Caco-2 (cell line): ENCODE measurements at places on chromosomes 2 and 18. TPM values are rescaled to one million over a fixed set of nuclear protein-coding genes. Genes with fewer than 3 reads are reported as not detected.

DNA sequence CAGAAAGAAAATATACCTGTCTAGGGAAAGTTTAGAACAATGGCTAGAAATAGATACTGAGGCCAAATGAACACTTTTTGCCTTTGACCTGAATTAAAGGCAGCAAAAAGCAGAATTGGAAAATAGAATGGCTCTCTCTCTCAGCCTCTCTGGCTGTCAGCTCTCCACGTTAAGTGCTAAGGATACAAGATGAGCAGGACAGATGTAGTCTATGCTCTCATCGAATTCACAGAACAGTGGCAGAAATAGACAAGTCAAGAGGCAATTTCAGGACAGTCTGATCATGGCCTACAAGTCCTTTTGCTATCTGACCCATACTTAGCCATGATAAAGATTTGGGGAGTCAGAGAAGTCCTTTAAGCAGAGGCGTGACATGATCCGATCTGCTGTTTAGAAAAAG, 120.2 kb upstream of the CREB1 start:
- no peaks in the 10 kb centered on the region for H3K27me3 ChIP-seq
- no peak overlapping the region for H3K27ac ChIP-seq
- no peaks in the 10 kb centered on the region for H3K36me3 ChIP-seq
- DNase-seq: no peak

- no peak for DNase-seq
- no peak overlapping the region for H3K4me3 ChIP-seq
- peak overlapping the region; percentile 25 for H3K27ac ChIP-seq
- no peaks in the 10 kb centered on the region for H3K27me3 ChIP-seq
- H3K36me3 ChIP-seq: peaks cover 4% of the 10 kb centered on the region; the same call in 1 of the 2 replicates
Observed at GRCh38 chr2:158619496-158619895, 162.7 kb downstream of the PKP4 start.

DNA sequence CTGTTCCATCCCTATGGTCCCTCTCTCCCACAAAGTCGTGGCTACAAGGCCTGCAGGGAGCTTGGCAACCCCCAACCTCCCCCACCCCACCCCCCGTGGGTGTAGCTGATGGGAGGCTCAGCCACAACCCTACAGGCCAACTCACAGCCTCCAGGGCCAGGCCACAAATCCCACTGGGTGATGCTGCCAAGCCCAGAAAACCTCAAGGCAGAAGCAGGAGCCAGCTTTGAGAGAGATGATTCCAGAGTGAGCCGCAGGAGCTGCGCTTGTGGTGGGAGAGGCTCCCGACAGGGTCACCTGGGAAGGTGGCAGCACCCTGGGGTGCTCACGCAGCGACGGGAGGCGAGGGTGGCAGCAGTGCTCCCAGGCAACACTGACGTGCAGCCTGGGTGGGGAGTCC, 44.8 kb downstream of the ADCY3 start:
- no peak overlapping the region for H3K4me3 ChIP-seq
- no peaks in the 10 kb centered on the region for H3K36me3 ChIP-seq
- no peak overlapping the region for H3K27ac ChIP-seq
- DNase-seq: no peak
- H3K4me1 ChIP-seq: peaks cover 8% of the 10 kb centered on the region; the same call in 1 of the 2 replicates

The GALNT3 gene
- 17.2 and 19.0 TPM in 2 replicates for total RNA-seq

The LINC00305 gene
- total RNA-seq: not detected in 2 replicates

GRCh38 chr2:10547663-10548376, 99.7 kb upstream of the ODC1 start:
- no peaks in the 10 kb centered on the region for H3K36me3 ChIP-seq
- no peak overlapping the region for H3K4me3 ChIP-seq
- H3K27me3 ChIP-seq: no peaks in the 10 kb centered on the region

- H3K27me3 ChIP-seq: no peaks in the 10 kb centered on the region
- H3K4me3 ChIP-seq: no peak overlapping the region
- no peaks in the 10 kb centered on the region for H3K36me3 ChIP-seq
- DNase-seq: no peak
Observed at GRCh38 chr2:233775414-233775813, 2.7 kb upstream of the MROH2A start.

- H3K36me3 ChIP-seq: no peaks in the 10 kb centered on the region; the same call in none of the 2 replicates
- no peak overlapping the region for H3K27ac ChIP-seq
- no peaks in the 10 kb centered on the region for H3K4me1 ChIP-seq
- DNase-seq: no peak
Observed at GRCh38 chr2:240631548-240632305, 6.4 kb downstream of the GPR35 start.

The SERPINB13 gene
- total RNA-seq: not detected in 2 replicates

- no peak overlapping the region for H3K4me3 ChIP-seq
- H3K4me1 ChIP-seq: peaks cover 7% of the 10 kb centered on the region; the same call in 1 of the 2 replicates
- DNase-seq: no peak
- no peaks in the 10 kb centered on the region for H3K36me3 ChIP-seq
- no peak overlapping the region for H3K27ac ChIP-seq
Observed at GRCh38 chr2:214899751-214900150, 90.3 kb upstream of the BARD1 start.

DNA sequence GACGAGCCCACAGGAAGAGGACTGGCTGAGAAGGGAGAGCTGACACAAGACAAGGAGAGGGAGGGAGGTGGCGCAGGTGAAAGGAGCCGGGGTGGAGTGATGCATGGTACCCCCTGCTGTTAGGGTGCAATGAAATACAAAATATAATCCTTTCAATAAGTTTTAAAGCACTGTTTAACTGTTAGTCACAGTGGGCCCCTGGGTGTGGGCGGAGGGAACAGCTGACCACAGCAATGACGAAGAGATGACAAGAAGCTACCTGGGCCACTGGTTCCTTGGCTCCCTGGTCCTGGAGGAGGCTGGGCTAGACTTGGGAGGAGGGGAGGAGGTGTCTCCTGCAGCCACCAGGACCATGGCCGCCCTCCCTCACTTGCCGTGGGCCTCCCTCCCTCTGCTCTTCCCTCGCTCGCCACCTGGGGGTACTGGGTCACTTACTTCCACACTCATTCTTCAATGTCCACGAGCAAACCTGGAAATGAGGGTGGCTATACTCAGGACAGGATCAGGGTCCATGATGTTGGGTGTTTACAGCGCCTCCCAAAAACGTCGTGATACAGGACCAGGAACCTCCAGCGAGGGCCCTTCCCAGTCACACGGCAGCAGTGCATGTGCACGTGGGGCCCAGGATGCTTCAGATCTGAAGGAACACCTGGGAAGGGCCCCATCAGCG, 196.1 kb downstream of the ANKRD30B start:
- DNase-seq: no peak
- no peaks in the 10 kb centered on the region for H3K36me3 ChIP-seq
- no peaks in the 10 kb centered on the region for H3K4me1 ChIP-seq
- no peaks in the 10 kb centered on the region for H3K27me3 ChIP-seq

- no peaks in the 10 kb centered on the region for H3K36me3 ChIP-seq
- DNase-seq: peak; percentile 49
- no peak overlapping the region for H3K4me3 ChIP-seq
- H3K27ac ChIP-seq: peak overlapping the region; percentile 58
- no peaks in the 10 kb centered on the region for H3K4me1 ChIP-seq
- H3K27me3 ChIP-seq: no peaks in the 10 kb centered on the region
Observed at GRCh38 chr2:233404222-233404621, 49.9 kb downstream of the DGKD start.

DNA sequence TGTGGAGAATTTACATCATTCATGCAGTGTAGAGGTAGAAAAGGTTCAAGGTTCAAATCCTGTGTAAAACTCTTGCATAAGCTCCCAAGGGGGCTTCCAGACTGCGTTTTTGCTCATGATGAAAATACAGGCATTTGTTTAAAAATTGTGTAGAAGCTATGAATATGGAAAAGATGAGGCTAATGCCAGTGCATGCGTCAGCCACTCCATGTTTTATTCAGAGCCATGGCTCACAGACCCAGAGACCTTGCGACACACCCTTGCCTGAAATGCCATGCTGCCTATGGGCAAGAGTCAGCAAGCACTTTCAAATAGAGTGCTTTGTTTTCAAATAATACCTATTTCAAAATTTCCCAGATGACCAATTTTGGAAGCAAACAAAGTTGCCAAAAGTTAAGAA, 262.3 kb downstream of the TRIB2 start:
- H3K4me1 ChIP-seq: no peaks in the 10 kb centered on the region; the same call in 1 of the 2 replicates
- no peaks in the 10 kb centered on the region for H3K27me3 ChIP-seq
- no peak overlapping the region for H3K27ac ChIP-seq
- H3K4me3 ChIP-seq: no peak overlapping the region

DNA sequence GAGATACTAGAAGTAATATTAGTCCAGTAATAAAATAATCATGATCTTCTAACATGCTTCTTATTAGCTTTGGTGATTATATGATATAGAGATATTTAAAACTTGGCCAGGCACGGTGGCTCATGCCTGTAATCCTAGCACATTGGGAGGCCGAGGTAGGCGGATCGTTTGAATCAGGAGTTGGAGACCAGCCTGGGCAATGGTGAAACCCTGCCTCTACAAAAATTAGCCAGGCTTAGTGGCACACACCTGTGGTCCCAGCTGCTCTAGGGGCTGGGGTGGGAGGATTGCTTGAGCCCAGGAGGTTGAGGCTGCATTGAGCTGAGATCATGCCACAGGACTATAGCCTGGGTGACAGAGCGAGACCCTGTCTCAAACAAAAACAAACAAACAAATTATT, 87.0 kb downstream of the WDR7 start:
- DNase-seq: no peak
- no peak overlapping the region for H3K27ac ChIP-seq
- H3K4me3 ChIP-seq: no peak overlapping the region
- H3K4me1 ChIP-seq: no peaks in the 10 kb centered on the region

GRCh38 chr2:217805668-217806481, 196.9 kb downstream of the TNS1 start:
- no peaks in the 10 kb centered on the region for H3K4me1 ChIP-seq
- peak overlapping the region; percentile 5 for H3K27ac ChIP-seq
- H3K27me3 ChIP-seq: no peaks in the 10 kb centered on the region
- H3K36me3 ChIP-seq: no peaks in the 10 kb centered on the region; the same call in 1 of the 2 replicates
- no peak overlapping the region for H3K4me3 ChIP-seq

- H3K4me1 ChIP-seq: peaks cover 9% of the 10 kb centered on the region; the same call in 1 of the 2 replicates
- DNase-seq: no peak
- H3K4me3 ChIP-seq: no peak overlapping the region
- H3K27me3 ChIP-seq: no peaks in the 10 kb centered on the region
- no peaks in the 10 kb centered on the region; the same call in 1 of the 2 replicates for H3K36me3 ChIP-seq
- no peak overlapping the region for H3K27ac ChIP-seq
Observed at GRCh38 chr2:206341396-206341795, 66.9 kb downstream of the ZDBF2 start.

DNA sequence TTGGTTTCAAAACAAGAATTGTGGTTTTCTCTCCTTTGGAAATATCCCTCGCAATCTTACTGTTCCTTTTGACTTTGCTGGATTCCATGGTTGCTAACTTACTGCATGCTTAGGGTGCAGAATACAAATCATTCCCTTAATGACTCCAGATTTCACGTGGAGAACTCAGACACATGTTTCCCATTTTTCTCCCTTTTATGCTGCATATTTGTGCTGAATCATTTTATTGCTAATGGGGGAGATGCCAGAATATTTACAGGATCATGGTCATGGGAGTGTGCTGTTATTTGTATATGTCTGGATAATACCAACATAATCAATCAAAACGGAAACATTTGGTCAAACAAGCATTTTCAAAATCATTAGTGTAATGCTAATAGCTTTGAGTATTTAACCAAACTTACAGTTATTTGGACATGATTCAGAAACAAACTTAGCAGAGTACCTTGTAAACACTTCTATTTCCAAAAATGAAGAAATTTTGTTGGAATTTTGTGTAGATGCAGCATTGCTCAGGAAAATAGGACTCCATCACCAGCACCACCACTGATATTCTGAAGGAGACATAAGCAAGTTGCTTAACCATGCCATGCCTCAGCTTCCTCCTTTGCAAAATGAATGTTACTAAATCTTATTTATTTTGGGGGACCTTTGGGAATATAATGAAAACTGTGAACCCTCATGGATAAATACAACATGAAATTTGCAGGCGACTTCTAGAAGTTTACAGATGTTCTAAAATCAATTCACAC, 122.5 kb upstream of the RND3 start:
- H3K27me3 ChIP-seq: no peaks in the 10 kb centered on the region
- H3K27ac ChIP-seq: no peak overlapping the region
- H3K36me3 ChIP-seq: no peaks in the 10 kb centered on the region
- DNase-seq: no peak
- peaks cover 16% of the 10 kb centered on the region for H3K4me1 ChIP-seq

The OSBPL1A gene
- total RNA-seq: 15.7 and 15.9 TPM in 2 replicates

DNA sequence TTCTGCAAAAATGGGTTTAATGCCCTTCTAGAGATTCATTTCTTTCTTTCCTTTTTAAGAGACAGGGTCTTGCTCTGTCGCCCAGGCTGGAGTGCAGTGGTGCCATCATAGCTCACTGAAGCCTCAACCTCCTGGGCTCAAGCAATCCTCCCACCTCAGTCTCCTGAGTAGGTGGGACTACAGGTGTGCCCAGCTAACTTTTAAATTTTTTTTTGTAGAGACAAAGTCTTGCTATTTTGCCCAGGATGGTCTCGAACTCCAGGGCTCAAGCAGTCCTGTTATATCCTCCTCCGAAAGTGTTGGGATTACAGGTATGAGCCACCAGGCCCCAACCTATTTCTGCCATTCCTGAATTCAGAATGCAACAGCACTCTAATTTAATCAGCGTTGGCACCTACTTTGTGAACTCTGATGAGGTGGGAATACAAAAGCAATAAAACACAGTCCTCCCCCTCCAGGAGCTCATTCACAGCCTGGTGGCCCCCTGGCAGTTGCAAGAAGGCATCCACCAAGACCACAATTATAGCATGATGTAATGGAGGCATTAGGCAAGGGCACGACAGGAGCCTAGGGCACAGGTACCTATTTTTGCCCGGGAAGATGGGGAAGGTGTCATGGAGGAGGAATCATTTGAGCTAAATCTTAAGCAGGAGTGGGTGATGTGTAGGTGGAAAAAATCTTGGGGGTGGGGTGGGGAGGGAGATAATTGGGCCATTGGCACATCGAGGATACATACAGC, 5.1 kb downstream of the RHOB start:
- no peak overlapping the region for H3K4me3 ChIP-seq
- DNase-seq: no peak
- no peaks in the 10 kb centered on the region for H3K27me3 ChIP-seq
- no peaks in the 10 kb centered on the region for H3K36me3 ChIP-seq
- peaks cover 21% of the 10 kb centered on the region for H3K4me1 ChIP-seq
